Fibroblast of skin of left biceps (primary cell): ENCODE measurements at places on chromosomes 5 and 9.
A peak's percentile ranks its signal among the peaks of the same experiment; 100 is the strongest.

DNA sequence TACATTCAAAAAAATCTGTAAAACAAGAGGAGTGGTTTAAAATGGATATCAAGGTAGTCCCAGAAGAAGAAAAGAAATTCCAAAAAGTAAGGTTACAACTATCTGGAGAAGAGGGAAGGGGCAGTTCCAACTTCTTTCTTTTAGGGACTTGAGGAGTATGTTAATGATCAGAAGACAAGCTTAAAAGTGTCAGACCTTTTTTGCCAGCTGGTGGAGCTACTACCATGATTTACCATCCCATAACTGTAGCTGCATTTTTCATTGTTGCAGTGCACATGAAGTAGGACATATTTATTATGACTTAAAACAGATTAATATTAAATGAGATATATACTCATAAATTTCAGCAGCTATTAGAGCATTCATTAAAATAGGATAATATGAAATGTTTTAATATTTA lies 158.5 kb upstream of the RGS7BP start:
- no peak for DNase-seq

DNA sequence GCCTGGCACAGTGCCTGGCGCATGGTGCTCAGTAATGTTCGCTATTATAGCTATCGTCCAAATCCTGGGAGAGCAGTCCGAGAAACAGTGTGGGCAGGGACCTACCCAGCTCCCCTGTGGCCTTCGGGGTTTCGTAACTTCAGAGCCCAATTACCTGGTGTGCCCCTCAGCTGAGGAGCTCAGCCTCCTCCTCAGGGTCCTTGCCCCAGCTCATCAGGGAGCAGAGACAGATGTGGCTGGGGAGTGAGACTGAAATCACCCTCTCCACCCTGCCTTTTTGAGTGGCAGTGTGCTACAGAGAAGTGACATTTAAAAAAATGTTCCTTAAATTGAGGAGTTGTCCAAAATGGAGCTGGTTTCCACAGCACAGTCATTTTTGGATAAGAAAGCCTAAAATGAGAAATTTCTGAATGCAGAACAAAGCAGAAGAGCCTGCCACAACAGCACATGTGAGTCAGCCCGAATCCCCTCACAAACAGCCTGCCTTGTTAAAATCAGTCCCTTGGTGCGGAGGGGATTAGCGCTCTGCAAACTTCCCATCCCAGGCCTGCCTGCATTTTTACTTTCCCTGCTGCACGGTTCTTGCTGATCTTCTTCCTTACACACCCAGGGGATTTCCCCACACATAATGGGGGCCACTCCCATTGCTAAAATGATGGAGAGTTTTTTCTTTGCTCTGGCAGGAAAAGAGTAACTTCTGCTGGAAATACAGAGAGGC lies 78.1 kb upstream of the PITX1 start:
- DNase-seq: no peak

GRCh38 chr5:143064218-143064641 lies 294.1 kb downstream of the ARHGAP26 start:
- DNase-seq: no peak

DNA sequence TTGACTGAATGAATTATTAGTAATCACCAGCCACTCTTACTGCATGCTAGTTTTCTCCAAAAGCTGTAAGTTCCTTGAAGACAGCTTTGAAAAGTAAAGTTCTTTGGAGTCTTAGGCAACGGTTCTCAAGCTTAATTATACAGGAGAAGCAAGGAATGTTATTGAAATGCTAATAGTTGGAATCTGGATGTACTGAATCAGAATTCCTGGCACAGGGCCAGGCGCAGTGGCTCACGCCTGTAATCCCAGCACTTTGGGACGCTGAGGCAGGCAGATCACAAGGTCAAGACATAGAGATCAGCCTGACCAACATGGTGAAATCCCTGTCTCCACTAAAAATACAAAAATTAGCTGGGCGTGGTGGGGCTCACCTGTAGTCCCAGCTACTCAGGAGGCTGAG lies 33.4 kb downstream of the GRIA1 start:
- DNase-seq: peak; percentile 40

GRCh38 chr5:160352308-160352707 lies 18.1 kb downstream of the C1QTNF2 start:
- DNase-seq: no peak
